ENCODE measurements at places on chromosomes 11 and 22.

GRCh38 chr11:114623720-114624119 is 28.1 kb upstream of the NXPE4 start:
- no peak for DNase-seq

- no peak for DNase-seq
Measured at GRCh38 chr22:27962268-27963044, 43.4 kb upstream of the PITPNB start.

GRCh38 chr11:119650251-119650650 is 78.7 kb downstream of the NECTIN1 start:
- DNase-seq, result no peak

DNA sequence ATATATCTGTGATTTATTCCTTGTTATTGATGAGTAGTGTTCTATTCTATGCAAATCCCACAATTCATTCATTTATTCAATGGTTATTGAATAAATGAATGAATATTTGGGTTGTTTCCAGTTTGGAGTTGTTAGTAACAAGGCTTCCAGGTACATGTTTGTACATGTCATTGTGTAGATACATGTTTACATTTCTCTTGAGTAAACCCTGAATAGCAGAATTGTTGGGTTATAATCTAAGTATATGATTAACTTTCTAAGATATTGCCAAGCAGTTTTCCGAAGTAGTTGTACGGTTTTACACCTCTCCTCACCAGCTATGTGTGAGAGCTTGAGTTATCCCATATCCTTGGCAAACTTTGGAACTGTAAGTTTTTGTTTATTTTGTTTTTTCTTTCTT is 18.5 kb upstream of the OR8G1 start:
- no peak for DNase-seq

DNA sequence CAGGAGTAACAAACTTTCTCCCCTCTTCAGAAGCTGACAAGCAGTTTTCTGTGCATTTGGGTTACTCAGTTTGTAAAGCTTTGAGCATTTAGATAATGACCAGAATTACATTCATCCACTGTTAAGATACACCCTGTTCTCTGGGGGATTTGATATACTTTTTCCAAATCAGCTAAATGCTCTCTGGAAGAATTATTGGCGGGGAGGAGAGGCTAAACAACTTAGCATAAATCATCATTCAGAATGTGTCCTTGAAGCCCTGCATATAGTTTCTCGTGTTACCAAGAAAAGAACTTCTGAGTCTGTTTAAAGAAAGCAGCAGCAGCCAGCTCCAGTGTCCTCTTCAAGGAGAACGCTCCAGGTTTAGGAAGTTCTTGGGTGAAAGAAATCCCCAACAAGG is 54.9 kb upstream of the LDLRAD3 start:
- DNase-seq, result no peak

- DNase-seq, result no peak
Measured at GRCh38 chr11:110903378-110903777, 191.1 kb upstream of the ARHGAP20 start.

GRCh38 chr11:64864473-64865285 is 13.7 kb downstream of the EHD1 start:
- DNase-seq, result peak; percentile 45

DNA sequence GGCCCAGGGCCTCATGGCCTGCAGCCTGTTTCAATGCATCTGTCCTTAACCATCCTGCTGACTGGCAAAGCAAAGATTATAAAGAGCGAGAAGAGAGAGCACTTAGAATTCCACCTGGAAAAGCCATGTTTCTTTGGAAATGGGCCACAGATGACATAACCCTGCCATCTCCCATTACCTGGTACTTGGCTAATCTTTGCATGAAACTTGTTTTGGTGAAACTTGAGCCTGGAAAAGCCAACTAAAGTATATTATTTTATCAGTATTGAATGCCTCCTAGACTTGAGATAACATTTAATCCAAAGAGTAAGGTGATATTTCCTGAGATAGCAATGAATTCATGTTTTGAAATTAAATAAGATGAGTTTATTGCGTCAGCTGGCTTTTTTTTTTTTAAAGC is 72.6 kb downstream of the NAV2 start:
- DNase-seq, result no peak

- no peak for DNase-seq
Measured at GRCh38 chr11:47130543-47130942, 46.1 kb downstream of the ARFGAP2 start.

GRCh38 chr11:19326499-19326898 is 85.8 kb upstream of the E2F8 start:
- no peak for DNase-seq

GRCh38 chr22:37526376-37526775 is 7.2 kb upstream of the CARD10 start:
- DNase-seq, result no peak

DNA sequence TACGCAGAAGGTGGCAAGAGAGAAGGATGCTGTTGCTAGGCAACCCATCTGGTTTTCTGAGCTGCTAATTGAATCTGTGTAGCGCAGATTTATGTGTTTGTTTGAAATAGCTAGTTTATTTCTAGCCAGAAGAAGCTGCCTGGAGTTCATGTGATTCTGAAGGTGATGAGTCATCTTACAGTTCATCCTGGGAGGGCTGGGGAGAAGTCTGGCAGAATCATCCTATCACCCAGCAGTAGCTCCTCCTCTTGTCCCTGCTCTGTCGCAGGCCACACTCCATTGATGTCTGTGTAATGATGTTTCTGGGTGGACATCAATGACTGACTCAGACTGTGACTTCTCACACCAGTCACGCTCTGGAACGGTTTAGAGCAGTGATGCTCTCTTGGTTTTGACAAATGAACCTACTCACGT is 4.8 kb upstream of the FBXO7 start:
- DNase-seq, result no peak

DNA sequence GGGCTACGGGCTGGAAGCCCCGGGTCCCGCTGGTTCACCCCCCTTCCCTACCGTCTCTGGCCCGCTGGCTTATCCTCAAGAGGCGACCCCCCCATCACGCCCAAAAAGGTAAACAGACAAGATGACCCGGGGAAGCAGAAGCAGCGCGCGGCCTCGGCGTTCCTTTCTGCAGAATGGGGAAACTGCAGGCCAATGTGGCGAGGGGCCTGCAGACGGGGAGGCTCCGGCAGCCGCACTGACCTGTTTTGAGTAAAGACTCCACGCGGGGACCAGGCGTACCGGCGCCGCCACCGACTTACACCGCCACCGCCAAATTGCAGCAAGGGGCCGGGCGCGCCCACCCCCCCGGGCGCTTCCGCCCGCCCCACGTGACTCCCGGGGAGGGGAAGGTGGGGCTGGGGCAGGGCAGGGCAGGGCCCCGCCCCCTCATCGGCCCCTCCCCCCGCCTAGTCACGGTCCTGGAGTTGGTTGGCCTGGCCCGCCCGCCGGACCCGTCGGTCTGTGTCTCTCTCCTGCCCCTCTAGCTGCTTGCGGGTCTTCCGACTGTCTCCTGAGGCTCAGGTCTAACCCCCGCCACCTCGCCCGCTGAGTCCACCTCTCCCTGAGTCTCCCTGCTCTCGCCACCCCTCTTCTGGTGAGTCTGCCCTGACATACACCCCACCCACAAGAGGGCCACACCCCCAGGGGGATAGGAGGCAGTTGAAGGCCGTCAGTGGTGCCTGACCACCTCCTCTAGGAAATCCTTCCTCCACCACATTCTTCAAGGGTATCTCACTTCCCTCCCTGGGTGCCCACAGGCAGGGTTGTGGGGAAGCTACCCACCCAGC is at the start of gene ARAP1:
Gene ARAP1 (minus strand): TSS at position 321 of the 827 bp plus-strand sequence. CDS start 25,280 bp downstream, outside the sequence.
- DNase-seq, result peak; percentile 83

DNA sequence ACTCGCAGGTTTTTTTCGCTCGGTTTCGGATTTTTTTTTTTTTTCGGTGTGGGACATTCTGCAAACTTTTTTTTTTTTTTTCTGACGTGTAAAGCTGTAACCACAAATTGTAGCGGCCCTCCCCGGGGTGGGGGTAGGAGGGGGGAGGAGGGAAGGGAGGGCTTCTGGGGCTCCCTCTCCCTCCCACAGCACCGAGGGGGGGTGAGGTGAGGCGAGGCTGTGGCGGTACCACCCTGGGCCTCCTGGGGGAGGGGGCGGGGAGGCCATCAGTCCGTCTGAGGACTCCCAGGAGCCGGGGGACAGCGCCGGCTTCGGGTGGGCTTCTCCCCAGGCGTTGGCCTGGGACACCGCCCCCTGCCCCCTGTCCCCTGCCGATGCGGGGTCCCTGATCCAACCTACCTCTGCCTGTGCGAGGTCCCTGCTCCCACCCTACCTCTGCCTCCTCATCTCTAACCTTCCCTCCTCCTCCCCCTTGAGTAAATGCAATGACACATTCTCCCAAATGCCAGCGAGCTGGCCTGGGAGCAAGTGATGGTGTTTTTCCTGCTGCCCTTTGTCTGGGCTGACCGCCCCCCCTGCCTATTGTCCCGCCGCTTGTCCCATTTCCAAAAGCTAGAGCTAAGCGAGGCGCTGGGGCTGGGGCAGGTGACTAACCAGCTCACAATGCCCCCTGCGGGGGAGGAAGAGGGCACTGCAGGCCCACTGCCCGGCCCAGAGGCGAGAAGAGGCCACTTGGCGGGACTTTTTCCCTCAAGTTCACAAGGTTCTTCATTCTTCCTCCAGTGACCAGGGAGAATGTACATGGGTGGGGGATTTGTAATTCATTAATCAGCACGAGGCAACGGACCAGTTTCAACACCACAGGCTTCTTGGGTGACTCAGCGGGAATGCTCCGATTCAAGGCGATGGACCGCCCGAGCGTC is 511 bp upstream of the CLCF1 start:
- DNase-seq, result peak; percentile 92

- no peak for DNase-seq
Measured at GRCh38 chr11:19889531-19889930, 176.9 kb downstream of the NAV2 start.

- DNase-seq, result no peak
Measured at GRCh38 chr11:124807201-124807600, 7.0 kb upstream of the MSANTD2 start.

DNA sequence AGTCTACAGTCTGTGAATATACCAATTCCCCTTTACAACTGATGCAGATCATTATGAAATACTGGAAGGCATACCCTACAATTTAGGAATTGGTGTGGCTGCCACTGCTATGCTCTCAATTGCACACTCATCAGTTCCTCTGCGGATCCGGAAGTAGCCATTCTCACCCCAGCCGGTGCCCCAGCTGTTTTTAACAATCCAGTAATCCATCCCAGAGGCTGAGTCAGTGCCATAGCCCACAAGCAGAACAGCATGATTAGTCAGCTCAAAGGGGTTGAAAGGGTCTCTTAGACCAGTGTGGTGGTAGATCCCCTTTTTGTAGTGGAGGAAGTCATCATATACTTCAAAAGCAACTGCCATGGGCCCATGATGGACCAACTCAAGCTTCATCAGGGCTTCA is 43.6 kb downstream of the CTSC start:
- no peak for DNase-seq

DNA sequence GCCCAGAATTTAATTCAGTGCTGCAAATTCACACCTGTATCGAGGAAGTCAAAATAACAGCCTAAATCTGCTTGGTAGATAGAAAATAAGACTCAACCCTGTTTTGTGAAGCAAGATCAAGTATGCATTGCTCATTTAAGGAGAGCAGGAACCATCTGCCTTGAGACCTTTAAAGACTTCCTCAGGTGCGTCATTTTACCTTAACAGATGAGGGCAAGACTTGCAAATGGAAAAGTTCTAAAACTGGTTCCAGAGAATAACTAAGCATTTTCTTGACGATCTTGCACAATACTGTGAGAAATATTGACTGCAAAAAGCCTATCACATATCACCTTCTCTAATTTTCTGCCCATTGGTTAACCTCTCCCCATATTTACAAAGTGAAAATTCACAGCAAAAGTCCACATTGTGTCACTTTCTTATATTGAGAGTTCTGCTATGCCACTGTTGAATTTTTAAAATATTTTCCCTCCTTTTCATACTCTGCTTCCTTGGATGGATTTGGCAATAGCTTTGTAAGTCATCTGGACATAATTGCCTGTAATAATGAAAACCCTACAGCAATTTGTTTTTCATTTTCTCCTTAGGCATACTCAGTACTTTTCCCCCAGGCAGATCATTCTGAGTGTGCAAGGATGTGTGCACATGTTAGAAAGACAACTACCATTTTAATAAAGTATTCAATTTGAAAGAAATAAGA is 234.2 kb downstream of the AASDHPPT start:
- DNase-seq, result no peak

- DNase-seq, result no peak
Measured at GRCh38 chr11:44313761-44314489, 4.0 kb upstream of the ALX4 start.

DNA sequence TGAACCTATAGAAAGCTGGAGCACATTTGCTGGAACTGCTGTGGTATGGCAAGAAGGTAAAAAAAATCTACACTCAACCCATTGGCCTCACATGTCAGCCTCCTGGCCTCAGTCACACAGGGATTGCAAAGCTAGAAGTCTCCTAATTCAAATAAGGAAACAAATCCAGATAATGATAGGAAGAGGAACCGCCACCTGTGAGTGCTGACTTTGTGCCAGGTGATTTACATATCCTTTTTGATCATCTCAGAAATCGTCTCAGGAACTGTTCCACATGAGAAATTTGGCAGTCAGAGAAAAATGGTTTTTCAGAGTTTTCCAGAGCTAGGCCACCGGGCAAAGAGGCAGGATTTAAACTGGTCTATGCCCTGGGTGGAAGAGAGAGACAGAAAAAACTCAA is 986 bp downstream of the NLRP10 start:
- DNase-seq, result no peak

GRCh38 chr11:66287211-66287888 is 1.6 kb downstream of the YIF1A start:
- no peak for DNase-seq

DNA sequence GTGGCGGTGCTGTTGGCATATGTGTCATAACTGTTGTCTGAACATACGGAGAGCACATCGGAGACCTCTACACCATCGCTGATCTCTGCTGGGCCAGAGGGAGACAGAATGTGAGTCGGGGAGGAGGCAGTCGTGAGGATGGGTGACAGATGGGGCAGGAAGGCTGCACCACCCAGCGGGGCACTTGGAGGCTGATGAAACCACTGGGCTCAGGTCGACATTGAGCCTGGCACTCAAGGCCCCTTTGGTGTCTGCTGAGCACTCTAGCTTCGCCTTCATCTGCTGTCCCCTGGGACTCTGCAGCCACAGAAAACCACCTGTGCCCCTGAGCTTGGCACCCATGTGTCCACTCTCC is 2.5 kb upstream of the KLHL35 start:
- DNase-seq, result no peak

GRCh38 chr22:35733036-35733435 is 15.4 kb downstream of the APOL5 start:
- DNase-seq, result no peak

DNA sequence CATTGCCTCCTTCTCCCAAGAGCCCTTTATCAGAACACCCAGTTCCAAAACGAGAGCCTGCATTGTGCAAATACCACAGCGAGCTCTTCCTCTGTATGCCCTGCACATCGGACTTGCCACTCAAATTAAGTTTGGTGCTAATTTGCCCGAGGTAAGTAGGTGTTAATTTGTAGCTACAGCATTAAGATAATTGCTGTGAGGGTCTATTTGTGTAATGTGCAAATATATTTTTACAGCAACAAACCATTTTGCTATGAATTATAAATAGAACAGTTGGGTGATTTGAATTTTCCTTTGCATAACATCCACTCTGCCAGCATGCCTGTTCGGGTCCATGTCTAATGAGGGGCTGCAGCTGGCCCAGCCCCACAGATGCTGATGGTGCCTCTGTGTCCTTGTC is 8.1 kb downstream of the ARHGAP8 start:
- DNase-seq, result no peak
